Karpas-422 (cell line): ENCODE measurements at places on chromosomes 7 and 10. TPM values are rescaled to one million over a fixed set of nuclear protein-coding genes. Genes with fewer than 3 reads are reported as not detected.

GRCh38 chr10:29630205-29631048 is 4.3 kb downstream of the SVIL start:
- no peak for DNase-seq

- DNase-seq, result no peak
Observed at GRCh38 chr10:112775892-112776674, 174.0 kb upstream of the TCF7L2 start.

- no peak for DNase-seq
Observed at GRCh38 chr7:93948873-93949272, 27.3 kb downstream of the GNG11 start.

DNA sequence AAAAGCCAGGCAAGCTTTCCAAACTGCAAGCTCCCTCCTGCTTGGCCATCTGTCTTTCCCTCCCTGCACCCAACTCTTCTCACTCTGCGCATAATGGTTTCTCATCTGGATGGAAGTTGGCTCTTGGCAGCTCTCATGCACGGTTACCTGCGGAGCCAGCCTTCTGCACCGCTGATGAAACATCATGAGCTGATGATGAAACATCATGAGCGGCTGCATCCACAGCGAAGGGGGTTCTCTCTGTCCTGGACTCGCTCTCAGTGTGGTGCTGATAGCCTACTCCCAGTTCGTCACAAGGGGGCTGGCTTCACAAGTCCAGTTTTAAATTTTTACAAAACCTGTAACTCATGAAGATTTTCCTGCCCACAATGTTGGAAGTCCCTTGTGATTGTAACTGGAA is 457.5 kb downstream of the ACTR3B start:
- DNase-seq, result no peak

FEZF1 gene
- total RNA-seq, result not detected in 2 replicates

LRGUK gene
- total RNA-seq, result 1.7 and 1.9 TPM in 2 replicates

CUL2 gene
- total RNA-seq, result 14.1 and 15.9 TPM in 2 replicates
